ENCODE measurements at places on chromosomes 5 and 9.

- no peak for DNase-seq
These were observed 106.8 kb upstream of the NREP start for GRCh38 chr5:111863801-111864200.

DNA sequence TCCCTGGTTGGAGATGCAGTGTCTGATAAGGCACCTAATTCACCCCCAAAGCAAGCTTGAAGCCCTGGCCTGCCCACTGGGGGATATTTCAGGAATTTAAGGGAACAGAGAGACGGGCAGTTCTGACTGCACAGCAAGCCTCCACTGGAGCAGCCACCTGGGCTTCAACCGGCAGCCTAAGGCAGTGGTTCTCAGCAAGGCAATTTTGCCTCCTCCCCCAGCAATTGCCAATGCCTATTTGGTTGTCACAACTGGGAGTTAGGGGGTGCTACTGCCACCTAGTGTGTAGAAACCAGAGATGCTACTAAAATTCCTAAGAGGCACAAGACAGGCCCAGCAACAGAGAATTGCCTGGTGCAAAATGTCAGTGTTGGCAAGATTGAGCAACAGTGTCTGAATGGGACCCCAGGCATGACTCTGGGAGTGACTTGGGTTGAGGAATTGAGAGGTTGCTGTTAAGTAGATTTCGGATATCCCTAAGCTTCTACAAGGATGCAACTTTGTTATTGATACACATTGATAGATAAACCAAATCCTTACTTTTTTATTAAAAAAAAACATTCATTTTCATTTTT lies 58.7 kb upstream of the CTSL start:
- DNase-seq, result no peak

DNA sequence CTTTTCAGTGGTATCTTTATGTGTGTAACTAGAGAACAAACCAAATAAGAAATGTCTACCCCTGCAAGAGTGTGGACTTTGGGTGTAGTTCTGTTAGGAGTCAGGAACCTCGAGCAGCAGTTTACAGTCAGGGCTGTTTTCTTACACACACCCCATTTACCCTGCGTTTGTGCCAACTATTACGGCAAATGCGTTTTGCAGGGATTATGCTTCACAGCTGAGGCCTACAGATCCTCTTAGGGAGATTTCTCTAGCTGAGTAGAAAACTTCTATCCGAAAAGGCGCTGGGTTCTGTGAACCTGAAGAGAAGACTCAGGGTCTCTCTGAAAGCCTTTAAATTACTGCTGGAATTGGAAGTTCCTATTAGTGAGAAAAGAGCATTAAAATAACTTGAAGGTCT lies 51.4 kb downstream of the ACER2 start:
- no peak for DNase-seq

GRCh38 chr9:127778280-127779135 lies at the start of gene SH2D3C:
SH2D3C (minus strand) TSS chr9:127778666; CDS start chr9:127778627, 39 bp downstream.
- no peak for DNase-seq

GRCh38 chr9:105901514-105902109 lies 207.3 kb downstream of the TMEM38B start:
- peak; percentile 26 for DNase-seq
